ENCODE measurements at places on chromosomes 5 and 9.

DNA sequence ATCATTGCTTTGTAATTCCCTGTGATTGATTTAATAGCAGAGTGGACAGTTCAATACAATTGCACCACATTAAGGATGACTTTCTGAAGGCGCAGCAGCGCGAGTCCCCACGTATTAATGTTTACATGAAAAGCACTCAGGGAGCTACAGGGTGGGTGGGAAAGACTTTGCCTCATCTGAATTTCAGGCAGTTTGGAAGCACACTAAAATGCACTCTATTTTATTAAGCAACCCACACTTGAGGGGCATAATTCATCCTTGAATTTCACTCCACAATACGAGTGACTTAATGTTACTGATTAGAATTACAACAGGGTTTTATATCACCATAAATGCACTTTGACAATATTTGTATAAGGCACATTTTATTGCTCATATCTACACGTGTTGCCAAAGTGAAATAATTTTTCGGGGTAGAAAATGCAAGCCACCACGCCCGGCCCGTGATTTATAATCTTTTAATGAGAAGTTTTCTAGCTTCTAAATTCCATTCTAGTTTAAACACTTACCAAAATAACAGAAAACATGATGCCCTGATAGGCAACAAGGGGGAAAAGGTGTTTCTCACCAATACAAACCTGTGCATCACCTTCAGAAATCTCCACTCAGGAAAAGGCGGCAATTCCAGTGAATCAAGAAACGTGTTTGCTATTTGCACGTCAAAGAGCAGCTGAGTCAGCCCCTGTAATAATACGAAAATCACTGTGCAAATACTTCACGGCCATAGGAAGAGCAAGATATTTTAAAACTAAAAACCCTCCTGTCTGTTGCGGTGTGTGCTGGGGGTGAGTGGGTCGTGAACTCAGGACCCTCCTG lies 40.5 kb downstream of the IRX4 start:
- no peak for DNase-seq

DNA sequence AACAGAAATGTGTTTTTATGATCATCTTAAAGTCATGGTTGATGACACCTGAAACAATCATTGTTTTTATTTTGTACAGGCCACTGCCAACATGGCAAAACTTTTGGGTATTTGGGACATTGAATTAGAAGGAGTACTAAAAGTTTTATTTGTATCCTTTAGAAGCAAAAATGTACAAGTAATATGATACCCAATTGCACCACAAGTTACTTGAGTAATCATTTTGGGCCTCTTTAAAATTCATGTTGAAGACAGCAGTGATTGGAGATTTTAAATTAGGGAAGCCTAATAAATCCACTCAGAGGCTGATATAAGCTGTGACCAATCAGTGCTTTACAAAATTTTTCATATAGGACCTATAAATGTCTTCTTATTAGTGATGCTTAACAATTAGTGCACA lies 212.9 kb downstream of the MARCHF11 start:
- DNase-seq, result no peak

- DNase-seq, result no peak
Measured at GRCh38 chr9:134180786-134181647, 16.7 kb upstream of the RNU6ATAC start.

DNA sequence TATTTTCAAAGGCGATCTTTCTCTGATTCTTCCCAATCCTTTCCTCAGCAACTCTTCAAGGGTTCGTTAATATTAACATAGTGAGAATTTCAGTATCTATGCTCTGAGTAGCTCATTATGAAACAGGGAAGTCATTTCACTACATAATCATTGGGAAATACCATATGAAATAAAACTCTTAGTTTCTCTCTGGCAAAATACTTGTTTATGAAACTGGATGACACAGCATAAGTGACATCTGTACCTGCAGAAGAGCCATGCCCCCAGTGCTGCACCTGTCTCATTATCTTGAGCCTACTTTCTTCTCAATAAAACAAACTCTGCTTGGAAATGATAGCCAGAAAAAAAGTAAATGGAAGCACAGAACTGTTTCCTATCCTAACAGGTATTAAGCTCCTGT lies 33.8 kb upstream of the OTULIN start:
- DNase-seq, result no peak

GRCh38 chr5:137264041-137264440 lies 235.1 kb downstream of the SPOCK1 start:
- no peak for DNase-seq

GRCh38 chr5:162407614-162408013 lies 340.0 kb downstream of the GABRG2 start:
- DNase-seq, result no peak

- peak; percentile 62 for DNase-seq
Measured at GRCh38 chr9:105414947-105415661, 32.7 kb upstream of the FSD1L start.

GRCh38 chr9:122051351-122052321 lies 41.5 kb downstream of the TTLL11 start:
- peak; percentile 66 for DNase-seq

GRCh38 chr9:118104363-118104762 lies 400.2 kb downstream of the TLR4 start:
- no peak for DNase-seq

- no peak for DNase-seq
Measured at GRCh38 chr5:170756691-170757090, 26.8 kb upstream of the GABRP start.

Data from stimulated activated CD4-positive, alpha-beta T cell treated with anti-CD3 and anti-CD28 coated beads, Interleukin-2, amount 100 ng/mL, for 24 hours (primary cell).